Left lung (tissue), 14 donors: ENCODE measurements at places on chromosomes 5 and 9. TPM values are rescaled to one million over a fixed set of nuclear protein-coding genes. Genes with fewer than 3 reads are reported as not detected.

- DNase-seq: no peak
These were observed 601.1 kb downstream of the IRX1 start for GRCh38 chr5:4196744-4197143.

- no peak for DNase-seq
These were observed 12.6 kb downstream of the RCL1 start for GRCh38 chr9:4805191-4805918.

DNA sequence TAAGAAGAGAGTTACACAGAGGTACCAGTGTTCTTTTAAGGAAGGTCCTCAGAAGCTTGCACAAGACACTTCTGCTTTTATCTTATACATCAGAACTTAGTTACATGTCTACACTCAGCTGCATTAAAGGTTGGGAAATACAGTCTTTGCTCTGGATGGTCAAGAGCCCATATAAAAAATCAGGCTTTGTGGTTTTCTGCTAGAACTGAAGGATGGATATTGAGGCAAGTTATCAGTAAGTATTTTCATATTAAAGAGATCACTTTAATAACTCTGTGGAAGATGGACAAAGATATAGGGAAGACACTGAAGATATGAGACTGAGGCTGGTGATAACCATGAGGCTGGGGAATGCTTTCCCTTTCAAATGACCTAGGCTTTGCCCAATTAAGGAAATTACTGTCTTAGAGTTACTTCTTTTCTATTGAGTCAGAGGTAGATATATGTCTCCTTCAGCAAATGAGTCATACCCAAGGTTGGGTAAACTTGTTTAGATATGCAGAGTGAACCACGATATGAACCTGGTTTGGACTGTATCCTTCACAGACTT, 87.0 kb upstream of the TNC start:
- DNase-seq: no peak

GRCh38 chr9:90909747-90910283, 108.2 kb downstream of the SYK start:
- no peak for DNase-seq

- DNase-seq: no peak
These were observed 110.8 kb upstream of the ERCC6L2 start for GRCh38 chr9:95764533-95765319.

DNA sequence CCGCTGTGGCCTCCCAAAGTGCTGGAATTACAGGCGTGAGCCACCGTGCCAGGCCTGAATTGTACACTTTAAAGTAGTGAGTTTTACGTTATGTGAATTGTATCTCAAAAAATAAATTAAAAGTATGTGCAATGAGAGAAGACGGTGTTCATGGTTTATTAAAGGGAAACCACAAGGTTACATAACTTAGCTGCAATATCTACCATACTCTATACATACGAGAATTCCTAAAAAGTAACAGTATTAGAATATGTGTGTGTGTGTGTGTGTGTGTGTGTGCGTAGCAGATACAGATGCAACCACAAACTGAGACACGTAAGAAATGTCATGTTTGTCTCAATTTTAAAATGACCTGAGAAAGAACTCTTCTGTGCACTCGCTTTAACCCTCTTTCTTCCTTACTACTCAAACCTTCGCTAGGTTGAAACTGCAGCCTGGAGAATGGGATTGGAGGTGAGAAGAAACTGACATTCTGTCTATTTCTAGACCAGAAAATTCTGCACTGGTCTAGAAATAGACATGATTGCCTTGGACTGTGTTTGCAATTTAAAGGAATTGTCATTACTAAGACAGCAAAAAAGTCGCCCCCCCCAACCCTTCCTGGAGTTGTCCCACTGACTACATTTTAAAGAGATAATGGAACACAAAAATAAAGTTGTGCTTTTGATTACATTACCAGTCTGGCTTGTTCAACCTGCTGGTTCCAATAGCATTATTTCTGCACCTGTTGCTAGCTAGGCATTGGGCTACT, 167.0 kb downstream of the RGS3 start:
- no peak for DNase-seq

GRCh38 chr9:9560382-9561035, 1052.3 kb downstream of the PTPRD start:
- no peak for DNase-seq

GRCh38 chr5:9411142-9411541, 134.7 kb downstream of the SEMA5A start:
- no peak for DNase-seq

- DNase-seq: no peak
These were observed 71.4 kb upstream of the CAST start for GRCh38 chr5:96590796-96591195.

DNA sequence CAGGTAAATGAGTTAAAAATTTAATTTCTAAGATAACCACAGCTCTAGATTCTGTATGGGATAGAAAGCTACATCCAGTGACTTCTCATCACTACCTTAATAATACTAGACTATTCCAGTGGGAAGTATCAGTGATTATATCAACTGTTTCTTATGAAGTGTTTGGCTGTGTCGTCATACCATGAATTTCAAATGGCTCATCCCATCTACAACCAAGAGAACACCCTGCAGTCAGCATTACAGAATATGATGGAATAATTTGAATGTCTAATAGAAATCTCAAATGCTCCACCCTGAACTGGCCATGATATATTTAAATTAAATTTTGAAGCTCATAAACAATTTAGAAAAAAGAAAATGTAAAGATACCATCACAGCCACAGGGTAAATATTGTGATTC, 245.0 kb downstream of the ADAMTSL1 start:
- no peak for DNase-seq

DNA sequence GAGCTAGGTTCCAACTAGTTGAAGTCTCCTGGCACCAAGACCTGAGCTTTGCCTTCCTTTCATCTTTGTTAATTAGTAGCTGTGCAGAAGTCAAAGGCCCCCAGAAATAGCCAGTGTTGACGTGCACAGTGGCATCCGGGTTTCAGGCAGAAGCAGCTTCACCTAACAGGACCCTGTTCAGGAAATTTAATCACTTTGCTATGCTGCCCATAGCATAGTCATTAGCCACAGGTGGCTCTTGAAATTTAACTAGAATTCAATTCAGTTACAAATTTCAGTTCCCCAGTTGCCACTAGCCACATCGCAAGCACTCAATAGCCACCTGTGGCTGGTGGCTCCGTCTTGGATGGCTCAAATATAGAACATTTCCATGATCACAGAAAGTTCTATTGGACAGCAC, 179.1 kb downstream of the GOLPH3 start:
- DNase-seq: no peak

GRCh38 chr5:134604908-134605307, 27.7 kb downstream of the SAR1B start:
- no peak for DNase-seq

DNA sequence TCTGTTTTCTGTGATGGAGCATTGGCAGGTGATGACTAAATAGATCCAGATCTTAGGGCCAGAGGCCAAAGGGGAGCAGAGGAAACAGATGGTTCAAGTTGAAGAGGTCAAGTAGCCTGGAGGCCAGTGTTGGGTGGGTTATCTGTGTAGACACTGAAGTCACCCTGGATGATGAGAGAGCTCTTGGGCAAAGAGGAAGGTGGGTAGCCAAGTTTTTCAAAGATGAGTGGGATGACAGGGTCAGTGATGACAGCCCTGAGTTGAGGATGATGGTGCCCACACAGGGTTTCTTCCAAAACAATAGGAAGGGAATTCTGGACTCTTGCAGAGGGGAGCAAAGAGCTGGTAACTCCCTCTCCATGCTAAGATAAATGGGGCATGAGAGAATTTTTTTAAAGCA, 76.6 kb downstream of the CD180 start:
- no peak for DNase-seq

DNA sequence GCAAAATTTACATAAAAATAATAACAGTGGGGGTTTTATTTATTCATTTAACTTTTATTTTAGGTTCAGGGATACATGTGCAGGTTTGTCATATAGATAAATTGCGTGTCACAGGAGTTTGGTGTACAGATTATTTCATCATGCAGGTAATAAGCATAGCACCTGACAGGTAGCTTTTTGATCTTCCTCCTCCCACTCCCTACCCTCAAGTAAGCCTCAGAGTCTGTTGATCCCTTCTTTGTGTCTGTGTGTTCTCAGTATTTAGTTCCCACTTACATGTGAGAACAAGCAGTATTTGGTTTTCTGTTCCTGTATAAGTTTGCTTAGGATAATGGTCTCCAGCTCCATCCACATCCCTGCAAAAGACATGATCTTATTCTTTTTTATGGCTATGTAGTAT, 240.3 kb downstream of the KIAA0825 start:
- no peak for DNase-seq

GRCh38 chr5:58902305-58902704, 319.4 kb downstream of the RAB3C start:
- no peak for DNase-seq

DNA sequence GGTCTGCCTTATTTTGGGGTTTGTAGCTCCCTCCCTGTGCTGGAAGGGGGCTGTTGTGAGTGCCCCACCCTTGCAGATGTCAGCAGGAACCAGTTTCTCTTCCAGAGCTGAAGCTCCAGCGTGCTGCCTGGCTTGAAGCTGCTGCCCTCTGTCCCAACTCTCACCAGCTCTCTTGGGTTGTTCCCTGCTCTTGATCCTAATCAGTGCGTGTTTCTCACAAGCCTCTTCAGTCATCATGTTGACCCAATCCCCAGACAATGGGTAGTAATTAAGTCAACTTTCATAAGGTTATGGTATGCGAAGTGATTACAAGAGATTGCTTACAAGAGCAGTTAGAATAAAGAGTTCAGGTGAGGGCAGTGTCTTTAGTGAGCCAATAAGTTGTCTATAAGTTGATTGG, 57.0 kb downstream of the PDE8B start:
- DNase-seq: no peak

- no peak for DNase-seq
These were observed 1.7 kb downstream of the PRDM6 start for GRCh38 chr5:123090661-123091297.

- no peak for DNase-seq
These were observed 40.0 kb downstream of the PTGES start for GRCh38 chr9:129712634-129713401.

DNA sequence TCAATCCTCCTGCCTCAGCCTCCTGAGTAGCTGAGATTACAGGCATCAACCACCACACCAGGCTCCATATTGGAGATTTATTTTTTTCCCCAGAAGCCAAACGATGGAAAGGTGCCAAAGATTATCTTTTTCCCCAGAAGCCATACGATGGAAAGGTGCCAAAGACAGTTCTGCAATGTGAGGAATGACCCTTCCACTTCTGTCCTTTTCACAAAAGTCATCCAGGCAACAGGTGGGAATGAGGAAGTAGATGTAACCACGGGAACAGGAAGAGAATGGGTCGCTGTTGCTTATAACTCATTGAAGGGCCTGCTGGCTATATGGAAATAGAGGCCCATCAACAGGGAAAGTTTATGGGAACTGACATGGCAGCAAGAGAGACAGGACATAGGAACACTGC, 233.7 kb upstream of the MSX2 start:
- no peak for DNase-seq

- no peak for DNase-seq
These were observed 76.7 kb upstream of the IFNE start for GRCh38 chr9:21558615-21559401.

- DNase-seq: no peak
These were observed 143.5 kb downstream of the SPATA31D1 start for GRCh38 chr9:82132024-82132423.

- no peak for DNase-seq
These were observed 11.8 kb downstream of the ELL2 start for GRCh38 chr5:95949810-95950209.

- DNase-seq: no peak
These were observed 680 bp downstream of the SELENOP start for GRCh38 chr5:42810834-42811590.

DNA sequence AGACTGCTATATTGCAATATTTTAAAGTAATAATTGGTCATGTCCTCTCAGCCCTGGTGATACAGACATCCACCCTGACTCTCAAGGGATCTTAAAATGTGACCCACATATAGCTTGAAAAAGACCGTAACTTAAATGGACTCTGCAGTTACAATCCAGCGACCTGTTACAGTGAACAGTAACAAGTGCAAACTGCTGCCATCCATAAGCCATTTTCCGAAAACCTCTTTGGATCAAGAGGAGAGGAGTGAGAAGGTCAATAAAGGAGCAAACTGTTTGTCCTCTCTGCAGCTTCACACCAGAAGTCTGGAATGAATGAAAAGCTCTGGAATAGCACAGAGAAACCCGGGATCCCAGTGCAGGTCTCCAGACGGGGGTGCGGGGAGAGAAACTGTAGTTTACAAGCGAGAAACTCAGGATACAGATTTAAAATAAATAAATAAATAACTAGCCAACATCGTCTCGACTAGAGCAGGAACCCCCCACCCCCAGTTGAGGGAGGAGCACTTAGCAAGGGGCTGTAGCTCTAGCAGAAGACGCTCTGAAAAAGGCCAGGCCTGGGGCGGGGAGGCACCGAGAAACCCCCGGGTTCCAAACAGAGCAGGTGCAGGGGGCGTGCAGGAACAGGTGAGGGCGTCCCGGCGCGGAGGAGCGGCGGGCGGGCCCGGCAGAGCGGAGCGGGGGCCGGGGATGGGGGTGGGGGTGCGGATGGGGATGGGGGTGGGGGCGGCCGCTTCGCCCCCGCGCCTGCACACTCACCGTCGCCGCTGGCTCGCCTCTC, 572 bp downstream of the ZDHHC21 start:
- no peak for DNase-seq

- DNase-seq: no peak
These were observed 32.0 kb upstream of the HAPLN1 start for GRCh38 chr5:83752700-83753099.

DNA sequence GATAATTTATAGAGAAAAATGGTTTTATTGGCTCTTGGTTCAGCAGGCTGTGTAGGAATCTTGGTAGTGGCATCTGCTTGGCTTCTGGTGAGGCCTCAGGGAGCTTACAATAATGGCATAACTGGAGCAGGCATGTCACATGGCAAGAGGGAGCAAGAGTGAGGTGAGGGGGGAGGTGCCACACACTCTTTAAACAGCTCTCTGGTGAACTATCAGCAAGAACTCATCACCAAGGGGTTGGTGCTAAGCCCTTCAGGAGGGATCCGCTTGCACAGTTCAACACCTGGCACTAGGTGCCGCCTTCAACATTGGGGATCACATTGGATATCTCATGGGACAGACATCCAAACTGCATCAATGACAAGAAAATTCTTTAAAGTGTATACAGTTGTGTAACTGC, 10.5 kb downstream of the GPBP1 start:
- no peak for DNase-seq

- DNase-seq: no peak
These were observed 205.0 kb upstream of the DMRTA1 start for GRCh38 chr9:22241611-22242010.

Gene C5orf52
- polyA plus RNA-seq: not detected

Gene HRCT1
- 0.48 TPM for polyA plus RNA-seq

Gene GOLGA1
- 20.2 TPM for polyA plus RNA-seq

Gene FOXD4L6
- polyA plus RNA-seq: not detected

Gene IRF1
- polyA plus RNA-seq: 17.8 TPM

Gene TMEM215
- not detected for polyA plus RNA-seq

Gene CBY3
- 0.72 TPM for polyA plus RNA-seq

Gene C6
- 2.5 TPM for polyA plus RNA-seq

Gene FAM153A
- polyA plus RNA-seq: 0.31 TPM

Gene LRRC14B
- 0.11 TPM for polyA plus RNA-seq

Gene SLIT3
- 37.6 TPM for polyA plus RNA-seq

Gene C1QTNF2
- polyA plus RNA-seq: 3.2 TPM

Gene GNAQ
- 61.1 TPM for polyA plus RNA-seq
